Activated T-helper 1 cell treated with anti-CD3 and anti-CD28 coated beads, Interleukin-12 subunit alpha, Interleukin-12 subunit beta, Interleukin-2, Interleukin-4 antibody, amounts not matched to agents 30 ng/mL and 10 ng/mL and 1 ng/mL, durations not matched to agents 14 hours and 24 hours and 36 hours (primary cell): ENCODE measurements at places on chromosomes 5 and 9. TPM values are rescaled to one million over a fixed set of nuclear protein-coding genes. Genes with fewer than 3 reads are reported as not detected.

Gene CAVIN4
- 0.10 TPM in 1 of 2 replicates, not detected in the other for total RNA-seq

Gene SPINK13
- total RNA-seq = not detected in 2 replicates

Gene PCAT7
- not detected in 2 replicates for total RNA-seq

Gene CDC25C
- 5.3 and 5.6 TPM in 2 replicates for total RNA-seq

Gene LRRC19
- total RNA-seq = not detected in 2 replicates

Gene PCDHGB4
- 0.18 and 0.27 TPM in 2 replicates for total RNA-seq

Gene DOLK
- 17.7 and 18.1 TPM in 2 replicates for total RNA-seq

Gene PCDHB3
- total RNA-seq = not detected in 2 replicates

Gene ERP44
- total RNA-seq = 17.3 and 18.1 TPM in 2 replicates

Gene AMBP
- not detected in 2 replicates for total RNA-seq

Gene ITGA2
- total RNA-seq = 3.1 and 3.2 TPM in 2 replicates

Gene ENTREP1
- not detected in 2 replicates for total RNA-seq

Gene PHF24
- 0.08 and 0.12 TPM in 2 replicates for total RNA-seq

Gene SLC22A4
- 1.6 and 2.6 TPM in 2 replicates for total RNA-seq

Gene SH2D3C
- 30.0 and 30.4 TPM in 2 replicates for total RNA-seq

Gene PDE8B
- total RNA-seq = 0.07 and 0.16 TPM in 2 replicates

Gene SH3GL2
- not detected in 2 replicates for total RNA-seq

Gene FGF18
- 0.17 and 0.21 TPM in 2 replicates for total RNA-seq

Gene MARCHF3
- total RNA-seq = 5.2 and 5.9 TPM in 2 replicates

Gene SNAPC4
- 26.7 TPM in 2 replicates for total RNA-seq

Gene CMYA5
- total RNA-seq = 0.10 and 0.15 TPM in 2 replicates

Gene SPATA31C1
- total RNA-seq = not detected in 2 replicates

Gene SV2C
- 0.05 TPM in 1 of 2 replicates, not detected in the other for total RNA-seq

Gene QRFP
- not detected in 2 replicates for total RNA-seq

Gene RANBP17
- not detected in 2 replicates for total RNA-seq

Gene ANKRD31
- total RNA-seq = 0.36 and 0.37 TPM in 2 replicates

Gene PRR16
- total RNA-seq = not detected in 2 replicates

Gene PIP5K1B
- 77.4 and 78.5 TPM in 2 replicates for total RNA-seq

Gene CREB3
- total RNA-seq = 32.1 and 32.6 TPM in 2 replicates

Gene GPR150
- total RNA-seq = 0.22 and 0.26 TPM in 2 replicates

Gene UBQLN1
- total RNA-seq = 142 and 143 TPM in 2 replicates

Gene FOXD4L5
- total RNA-seq = 0.08 and 0.27 TPM in 2 replicates

Gene COX7C
- 436 and 471 TPM in 2 replicates for total RNA-seq

Gene PTPRD
- total RNA-seq = 0.05 TPM in 2 replicates

Gene SNX24
- total RNA-seq = 1.2 and 1.6 TPM in 2 replicates

Gene ZNF608
- total RNA-seq = not detected in 2 replicates
